Fibroblast of lung (primary cell): ENCODE measurements at places on chromosomes 6 and 20. TPM values are rescaled to one million over a fixed set of nuclear protein-coding genes. Genes with fewer than 3 reads are reported as not detected.

- DNase-seq = no peak
Observed at GRCh38 chr20:32436142-32436861, 78.2 kb downstream of the ASXL1 start.

DNA sequence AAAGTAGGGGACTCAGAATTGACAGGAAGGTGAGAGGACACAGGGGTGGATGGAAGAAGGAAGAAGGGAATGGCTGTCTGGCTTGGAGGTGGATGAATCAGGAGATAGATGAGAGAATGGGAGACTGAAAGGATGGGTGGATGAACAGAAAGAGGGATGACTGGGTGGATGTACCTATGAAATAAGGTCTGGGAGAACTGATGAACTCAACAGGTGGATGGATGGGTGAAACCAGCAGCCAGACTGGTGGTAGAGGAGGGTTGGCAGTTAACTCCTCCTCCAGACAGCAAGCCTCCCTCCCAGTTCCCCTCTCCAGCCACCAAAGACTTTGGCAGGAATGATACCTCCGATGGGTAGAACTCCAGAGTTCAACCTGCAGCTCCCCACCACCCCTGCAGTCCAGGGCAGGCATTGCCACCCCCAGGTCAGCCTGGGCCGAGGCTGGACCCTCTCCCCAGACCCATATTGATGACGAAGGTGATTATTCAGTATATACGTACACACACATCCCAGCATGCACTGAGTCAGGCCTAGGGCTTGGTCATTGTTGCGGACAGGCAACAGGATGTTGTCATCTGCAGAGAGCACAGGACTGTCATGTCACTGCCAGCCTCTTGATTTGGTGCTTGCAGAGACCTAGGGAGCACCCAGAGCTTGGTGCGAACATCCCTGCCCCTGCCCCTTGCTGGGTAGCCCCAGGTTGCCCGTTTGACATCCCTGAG, 2.0 kb downstream of the SUN5 start:
- DNase-seq = no peak

GRCh38 chr20:56433880-56434255, 21.8 kb downstream of the CASS4 start:
- peak; percentile 90 for DNase-seq

DNA sequence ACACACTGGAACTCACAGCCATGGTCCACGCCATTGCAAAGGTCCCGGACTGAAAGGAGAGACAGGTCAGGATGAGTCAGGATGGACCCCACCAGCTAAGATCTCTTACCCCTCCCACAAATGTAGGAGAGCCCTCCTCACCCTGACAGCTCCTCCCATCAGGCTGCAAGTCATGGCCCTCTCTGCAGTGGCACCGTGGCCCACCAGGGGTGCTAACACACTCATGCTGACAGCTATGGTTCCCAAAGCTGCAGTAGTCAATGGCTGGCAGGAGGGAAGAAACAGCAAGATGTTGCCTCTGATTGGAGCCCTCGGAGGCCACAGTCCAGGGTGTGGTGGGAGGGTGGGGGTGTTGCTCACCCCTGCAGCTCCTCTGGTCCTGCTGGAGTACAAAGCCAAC, 5.7 kb upstream of the RBPJL start:
- DNase-seq = peak; percentile 14

FOXC1 gene
- 0.66 and 0.77 TPM in 2 replicates for total RNA-seq
